Stimulated activated CD8-positive, alpha-beta memory T cell treated with anti-CD3 and anti-CD28 coated beads, Interleukin-4, amount 100 ng/mL, for 1 hour (primary cell): ENCODE measurements at places on chromosomes 11 and 22.

DNA sequence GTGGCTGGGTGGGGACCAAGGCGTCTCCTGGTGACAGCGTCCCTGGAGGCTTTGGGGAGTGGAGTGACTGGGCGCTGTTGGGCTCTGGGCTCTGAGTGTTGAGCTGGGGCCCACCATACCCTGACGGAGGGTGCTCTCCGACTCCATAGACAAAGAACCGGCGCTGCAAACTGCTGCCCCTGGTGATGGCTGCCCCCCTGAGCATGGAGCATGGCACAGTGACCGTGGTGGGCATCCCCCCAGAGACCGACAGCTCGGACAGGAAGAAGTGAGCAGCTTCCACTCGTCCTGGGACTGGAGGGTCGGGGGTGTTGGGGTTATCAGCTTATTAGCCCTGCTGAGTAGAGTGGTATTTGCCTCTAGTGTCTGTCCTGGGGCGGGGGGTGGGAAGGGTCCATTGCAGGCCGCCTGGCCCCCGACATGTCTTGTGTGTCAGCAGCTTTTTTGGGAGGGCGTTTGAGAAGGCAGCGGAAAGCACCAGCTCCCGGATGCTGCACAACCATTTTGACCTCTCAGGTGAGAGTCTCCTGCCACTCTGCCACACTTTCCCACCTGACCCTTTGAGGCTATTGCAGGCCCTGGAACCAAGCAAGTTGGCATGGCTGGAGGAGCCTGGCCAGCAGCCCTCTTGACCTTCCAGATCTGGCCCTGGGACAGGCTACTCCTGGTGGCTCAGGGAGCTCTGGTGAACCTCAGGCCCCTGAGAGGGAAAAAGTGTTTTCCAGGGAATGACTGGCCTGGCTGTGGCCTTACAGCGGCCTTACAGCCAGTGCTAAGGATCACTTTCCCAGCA lies 7.6 kb downstream of the CLDN5 start:
- DNase-seq = no peak

- DNase-seq = no peak
These were observed 10.4 kb upstream of the ARHGEF17 start for GRCh38 chr11:73297702-73298101.

- DNase-seq = no peak
These were observed 181.5 kb downstream of the CADM1 start for GRCh38 chr11:115322553-115323203.

GRCh38 chr11:26030399-26030798 lies 301.5 kb upstream of the ANO3 start:
- no peak for DNase-seq

DNA sequence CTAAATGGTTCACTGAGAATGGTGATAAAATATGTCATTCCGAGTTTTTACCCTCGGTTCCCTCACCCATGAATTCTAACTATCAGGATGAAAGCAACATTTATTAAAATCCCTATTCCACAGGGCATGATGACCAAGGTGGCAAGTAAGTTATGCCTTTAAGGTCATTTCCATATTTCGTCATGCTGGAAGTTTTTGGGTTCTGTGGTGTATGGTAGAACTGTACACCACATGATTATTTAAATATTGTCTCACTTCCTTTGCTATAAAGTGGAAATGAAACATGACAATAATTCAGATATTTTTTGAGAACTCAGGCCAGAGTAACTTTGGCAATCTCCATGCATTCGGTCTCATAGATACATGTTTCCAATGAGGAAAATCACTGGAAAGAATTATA lies 68.5 kb upstream of the CARD18 start:
- DNase-seq = no peak

- no peak for DNase-seq
These were observed 15.6 kb downstream of the PTH start for GRCh38 chr11:13480198-13480597.

DNA sequence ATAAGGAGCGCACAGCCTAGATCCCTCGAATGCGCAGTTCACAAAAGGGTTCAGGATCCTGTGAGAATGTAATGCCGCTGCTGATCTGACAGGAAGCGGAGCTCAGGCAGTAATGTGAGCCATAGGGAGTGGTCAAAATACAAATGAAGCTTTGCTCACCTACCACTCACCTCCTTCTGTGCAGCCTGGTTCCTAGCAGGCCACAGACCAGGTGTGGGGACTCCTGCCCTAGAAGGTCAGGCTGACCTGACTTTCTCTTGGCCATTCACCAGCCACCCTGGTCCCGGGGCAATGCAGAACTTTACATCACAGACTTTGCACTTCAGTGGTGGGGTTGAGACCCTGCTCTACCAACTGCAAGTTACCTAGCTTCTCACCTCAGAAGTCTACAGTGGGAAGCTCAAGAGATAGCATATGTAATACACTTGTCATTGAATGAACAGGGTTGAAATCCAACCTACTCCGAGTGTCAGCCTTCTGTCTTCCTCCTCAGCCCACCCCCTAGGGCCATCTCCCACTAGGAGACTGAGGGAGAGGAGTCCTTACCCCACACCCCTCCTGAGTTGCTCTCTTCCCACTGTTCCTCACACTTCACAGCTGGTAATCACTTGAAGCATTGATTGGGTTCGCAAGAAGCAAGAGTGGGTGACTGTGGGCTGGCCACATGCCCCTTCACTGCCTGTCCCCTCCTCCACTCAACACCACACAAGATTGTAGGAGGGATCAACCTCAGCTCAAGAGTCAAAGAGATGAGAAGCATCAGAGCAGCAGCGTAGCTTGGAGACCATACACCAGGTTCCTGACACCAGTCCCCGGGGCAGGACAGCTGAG lies 2.0 kb upstream of the KCNJ1 start:
- no peak for DNase-seq
